ENCODE measurements at places on chromosomes 2 and 18. TPM values are rescaled to one million over a fixed set of nuclear protein-coding genes. Genes with fewer than 3 reads are reported as not detected.

The EPB41L3 gene
- total RNA-seq, result 91.1 TPM

The CFAP221 gene
- total RNA-seq, result not detected

The NEUROD1 gene
- total RNA-seq, result not detected

The FAP gene
- total RNA-seq, result 46.5 TPM

The ANTXR1 gene
- 31.8 TPM for total RNA-seq

The CETN1 gene
- total RNA-seq, result not detected

The OTX1 gene
- total RNA-seq, result 0.32 TPM

The AQP12B gene
- not detected for total RNA-seq

The HOXD13 gene
- total RNA-seq, result not detected

The SULT1C2 gene
- under 0.01 TPM for total RNA-seq

The MAL gene
- 0.17 TPM for total RNA-seq

The QPCT gene
- 8.8 TPM for total RNA-seq

The ATP6V1C2 gene
- total RNA-seq, result not detected

The LNPK gene
- total RNA-seq, result 16.7 TPM
